Activated CD4-positive, alpha-beta T cell treated with anti-CD3 and anti-CD28 coated beads for 48 hours (primary cell): ENCODE measurements at places on chromosomes 12 and 14.

DNA sequence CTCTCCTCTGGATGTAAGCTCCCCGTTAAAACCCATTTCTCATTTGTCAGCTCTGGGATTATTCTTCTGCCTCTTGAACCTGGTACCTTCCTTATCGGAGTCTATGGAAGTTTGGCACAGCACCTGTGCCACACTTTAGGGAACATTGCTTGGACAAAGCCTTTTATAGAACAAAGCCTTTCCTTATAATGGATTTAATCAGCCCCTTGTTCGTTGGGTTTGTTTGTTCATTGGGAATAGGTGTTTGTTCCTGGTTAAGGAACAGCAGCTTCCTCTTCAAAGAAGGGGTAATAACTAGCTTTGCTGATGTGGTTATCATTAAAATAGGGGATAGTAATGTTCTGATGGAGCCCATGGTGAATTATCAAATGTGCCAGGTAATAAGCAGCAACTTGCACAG, 70.4 kb downstream of the NRXN3 start:
- no peak for DNase-seq

GRCh38 chr14:34247605-34248004, 214.4 kb downstream of the SPTSSA start:
- DNase-seq = no peak

GRCh38 chr12:21526721-21527345, 737 bp downstream of the SPX start:
- DNase-seq = no peak

- DNase-seq = no peak
These were observed 18.1 kb downstream of the SUSD6 start for GRCh38 chr14:69629225-69630127.

GRCh38 chr12:94889445-94890210, 113.9 kb downstream of the NDUFA12 start:
- no peak for DNase-seq

- DNase-seq = no peak
These were observed 234.0 kb downstream of the ETNK1 start for GRCh38 chr12:22858849-22859570.

DNA sequence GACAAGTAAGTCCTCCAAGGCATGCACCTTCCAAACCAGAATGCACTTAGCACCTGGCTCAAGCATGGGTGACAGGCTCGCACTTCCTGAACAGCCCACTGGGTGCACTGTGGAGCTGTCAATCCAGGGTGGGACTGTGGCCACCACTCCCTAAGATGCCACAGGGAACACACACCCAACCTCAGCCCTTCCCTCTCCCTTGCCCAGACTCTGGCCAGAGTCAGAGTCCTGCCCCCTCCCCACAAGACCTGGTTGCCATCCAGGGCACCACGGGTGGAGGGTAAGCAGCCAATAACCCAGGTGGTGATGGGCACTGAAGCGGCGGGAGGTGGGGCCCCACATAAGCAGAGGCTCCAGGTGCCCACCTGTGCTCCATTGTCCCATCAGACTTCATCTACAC, 160.6 kb downstream of the MYRFL start:
- DNase-seq = peak; percentile 35

DNA sequence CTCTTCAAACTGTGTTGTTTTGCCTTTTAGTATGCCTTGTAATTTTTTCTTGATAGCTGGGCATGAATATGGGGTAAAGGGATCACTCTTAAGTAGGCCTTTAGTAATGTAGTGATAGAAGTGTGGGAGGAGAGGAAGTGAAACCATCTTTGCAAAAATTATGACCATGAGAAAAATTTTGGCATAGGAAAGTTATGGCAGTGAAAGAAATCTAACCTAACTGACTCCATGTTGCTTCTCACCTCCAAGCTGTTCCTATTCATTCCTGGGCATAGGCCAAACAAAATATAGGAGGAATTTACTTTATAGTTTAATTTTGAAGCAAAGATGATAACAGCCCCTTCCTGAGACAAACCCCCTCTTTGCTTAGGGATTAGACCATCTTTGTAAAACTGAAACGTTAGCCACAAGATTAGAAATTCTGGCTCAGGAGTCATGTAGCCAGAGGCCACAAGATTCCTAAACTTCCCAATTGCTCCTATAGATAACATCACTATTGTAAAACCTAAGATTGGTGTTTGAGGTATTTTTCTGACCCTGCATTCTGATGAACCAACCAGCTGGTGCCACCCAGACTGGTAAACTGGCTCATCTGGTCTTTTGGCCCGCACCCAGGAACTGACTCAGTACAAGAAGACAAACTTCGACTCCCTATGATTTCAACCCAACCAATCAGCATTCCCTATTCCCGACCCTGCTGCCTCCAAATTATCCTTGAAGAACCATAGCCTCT, 45.8 kb downstream of the CRADD start:
- no peak for DNase-seq

GRCh38 chr14:97106166-97106565, 309.0 kb downstream of the VRK1 start:
- no peak for DNase-seq

DNA sequence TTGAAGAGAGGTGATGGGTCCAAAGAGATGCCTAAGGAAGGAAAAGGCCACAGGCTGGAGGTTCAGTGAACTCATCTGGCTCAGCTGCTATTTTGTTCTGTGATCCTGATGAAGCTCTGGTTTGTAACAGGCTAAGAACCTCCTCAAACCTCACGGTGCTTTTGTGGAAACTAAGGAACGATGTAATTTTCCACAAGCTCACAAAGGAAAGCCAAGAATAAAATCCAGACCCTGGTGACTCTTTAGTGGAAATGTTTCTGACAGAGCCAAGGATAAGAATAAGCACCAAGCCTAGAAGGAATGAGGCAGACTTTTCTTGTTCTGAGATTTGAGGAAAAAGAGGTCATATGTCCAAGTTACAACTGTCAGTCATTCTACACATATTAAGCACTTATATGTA, 93.6 kb downstream of the SLC24A4 start:
- no peak for DNase-seq

DNA sequence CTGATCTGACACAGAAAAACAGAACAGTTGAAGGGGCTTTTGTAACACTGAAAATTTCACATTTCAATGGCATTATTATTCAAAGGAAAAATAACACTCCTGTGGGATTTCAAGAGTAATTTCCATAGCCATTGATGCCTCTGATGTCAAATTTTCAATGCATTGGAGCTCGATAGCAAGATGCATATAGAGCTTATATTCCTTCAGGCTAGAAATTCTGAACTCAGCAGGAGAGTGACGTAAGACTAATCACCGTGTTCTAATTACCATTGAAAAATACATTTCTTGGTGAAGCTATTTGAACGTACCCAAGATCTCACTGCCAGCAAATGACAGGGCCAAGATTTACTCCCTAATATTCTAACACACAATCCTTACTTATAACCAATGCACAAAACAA, 854.1 kb upstream of the TMEM132C start:
- no peak for DNase-seq

- no peak for DNase-seq
These were observed 232.0 kb upstream of the PLXNC1 start for GRCh38 chr12:93916402-93916801.

DNA sequence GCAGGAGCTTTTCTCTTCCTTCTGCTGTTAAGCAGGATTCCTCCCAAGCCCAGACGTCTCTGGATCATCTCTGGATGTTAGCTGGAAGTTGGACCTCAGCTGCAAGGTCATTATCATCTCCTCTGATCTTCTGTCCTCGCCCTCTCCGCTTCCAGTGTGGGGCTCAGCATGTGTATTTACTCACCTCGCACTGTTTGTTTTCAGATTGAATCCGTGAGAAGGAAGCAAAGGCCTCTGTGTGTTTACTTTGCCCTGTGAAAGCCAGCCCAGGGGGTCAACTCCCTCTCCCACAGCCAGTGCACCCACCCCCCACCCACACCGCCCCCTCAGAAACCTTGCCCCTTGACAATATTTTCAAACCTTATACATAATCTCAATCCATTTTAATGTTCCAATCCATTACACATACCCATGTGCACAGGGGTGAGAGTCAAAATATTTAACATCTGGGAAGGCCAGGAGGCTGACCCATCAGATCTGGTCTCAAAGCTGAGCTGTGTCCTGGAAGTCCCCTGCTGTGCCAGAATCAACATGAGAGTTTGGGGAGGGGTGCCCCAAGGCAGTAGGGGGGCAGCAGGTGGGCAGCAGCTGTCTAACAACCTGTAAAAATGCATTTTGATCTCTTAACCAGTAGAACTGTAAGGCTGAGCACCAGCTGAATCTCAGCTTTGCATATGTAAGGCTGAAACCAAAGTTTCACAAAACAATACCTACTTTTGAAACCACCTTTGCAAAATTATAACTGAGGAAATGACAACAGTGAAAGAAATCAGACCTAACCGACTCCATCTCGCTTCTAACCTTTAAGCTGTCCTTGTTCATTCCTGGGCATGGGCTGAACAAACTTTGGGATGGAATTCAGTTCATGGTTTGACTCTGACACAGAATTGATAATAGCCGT, 157.9 kb downstream of the ZNF664 start:
- no peak for DNase-seq

GRCh38 chr12:112908548-112908947, 1.8 kb downstream of the OAS1 start:
- peak; percentile 33 for DNase-seq

DNA sequence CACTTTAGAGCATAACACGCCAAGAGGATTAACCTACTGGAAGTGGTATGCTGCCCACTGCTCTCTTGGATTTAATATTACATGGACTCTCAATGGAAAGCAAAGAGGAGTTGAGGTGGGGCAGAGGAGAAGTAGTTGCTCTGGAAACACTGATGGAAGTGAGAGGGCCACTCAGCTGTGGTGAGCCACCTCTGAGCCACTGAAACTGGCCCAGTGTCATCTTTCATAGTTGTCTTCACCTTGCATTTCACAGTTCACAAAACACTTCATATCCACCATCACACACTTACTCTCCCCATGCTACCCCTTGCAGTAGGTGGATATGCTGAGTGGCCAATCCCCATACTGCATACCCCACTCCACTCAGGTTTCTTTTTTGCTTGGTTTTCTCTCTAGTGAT, 12.2 kb upstream of the PCED1B start:
- DNase-seq = peak; percentile 46

DNA sequence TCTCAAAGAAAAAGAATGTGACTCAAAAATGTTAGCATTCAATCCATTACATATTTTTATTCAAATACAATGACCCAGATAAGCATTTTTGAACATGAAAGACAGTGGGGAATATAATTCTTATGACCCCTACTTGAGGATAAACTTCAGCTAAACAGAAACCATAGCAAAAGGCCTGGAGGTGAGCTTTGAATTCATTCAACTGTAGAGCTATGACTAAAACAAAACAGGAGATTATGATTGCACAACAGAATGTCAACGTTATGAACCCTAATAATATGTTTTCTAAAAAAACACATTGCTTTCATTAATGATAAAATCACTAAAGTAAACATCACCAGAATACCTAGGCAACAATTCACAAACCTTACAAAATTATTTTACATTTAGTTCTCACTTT, 27.8 kb downstream of the EFCAB11 start:
- no peak for DNase-seq

DNA sequence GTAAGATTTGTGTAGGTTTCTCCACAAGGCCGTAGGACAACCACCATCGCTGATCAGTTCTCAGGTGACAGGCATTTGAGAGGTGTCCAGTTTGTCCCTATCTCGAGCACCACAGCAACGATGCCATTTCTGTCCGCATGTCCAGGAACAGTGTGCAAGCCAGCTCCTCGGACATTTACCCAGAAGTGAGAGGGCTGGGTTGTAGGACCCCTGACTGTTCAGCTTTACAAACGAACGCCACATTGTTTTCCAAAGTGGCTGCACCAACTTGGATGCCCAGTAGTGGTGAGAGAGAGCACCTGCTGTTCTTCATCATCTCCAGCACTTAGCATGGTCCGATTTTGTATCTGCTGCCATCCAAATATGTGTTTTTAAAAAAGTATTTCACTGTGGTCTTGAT, 38.6 kb downstream of the CYP46A1 start:
- DNase-seq = no peak

DNA sequence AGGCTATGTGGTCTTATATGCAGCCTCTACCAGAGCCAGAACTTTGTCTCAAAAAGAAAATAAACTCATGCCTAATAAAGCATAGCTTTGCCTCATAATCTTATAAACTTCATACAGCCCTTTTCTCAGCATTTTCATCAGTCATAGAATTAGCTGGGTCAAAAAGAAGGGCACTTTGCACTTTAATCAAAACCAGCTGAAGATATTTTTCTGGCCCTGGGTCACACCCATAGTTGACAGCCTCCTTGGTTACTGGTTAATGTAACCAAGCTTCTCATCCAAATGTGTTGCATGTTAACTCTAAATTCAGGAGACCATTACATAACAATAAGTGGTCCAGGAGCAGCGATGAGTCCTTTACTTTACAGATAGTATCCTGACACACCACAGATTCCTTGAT, 558.2 kb downstream of the FLRT2 start:
- no peak for DNase-seq

DNA sequence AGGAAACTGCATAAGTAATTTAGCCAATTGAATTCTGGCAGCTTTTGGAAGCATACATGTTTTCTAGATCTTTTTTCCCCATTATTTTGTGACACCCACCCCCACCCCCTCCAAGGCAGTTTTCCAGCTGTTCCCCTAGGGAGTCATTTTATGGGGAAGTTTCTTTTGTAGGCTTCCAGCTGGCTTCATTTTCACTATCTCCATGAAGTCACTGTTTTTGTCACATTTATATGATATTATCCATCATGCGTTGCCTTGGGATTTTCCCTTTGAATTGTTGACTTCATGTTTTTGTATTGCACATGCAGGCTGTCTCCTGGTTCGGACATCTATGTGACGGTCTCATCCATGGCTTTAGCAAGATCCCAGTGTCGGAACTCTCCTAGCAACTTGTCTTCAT, 233.6 kb upstream of the RGS6 start:
- DNase-seq = no peak

DNA sequence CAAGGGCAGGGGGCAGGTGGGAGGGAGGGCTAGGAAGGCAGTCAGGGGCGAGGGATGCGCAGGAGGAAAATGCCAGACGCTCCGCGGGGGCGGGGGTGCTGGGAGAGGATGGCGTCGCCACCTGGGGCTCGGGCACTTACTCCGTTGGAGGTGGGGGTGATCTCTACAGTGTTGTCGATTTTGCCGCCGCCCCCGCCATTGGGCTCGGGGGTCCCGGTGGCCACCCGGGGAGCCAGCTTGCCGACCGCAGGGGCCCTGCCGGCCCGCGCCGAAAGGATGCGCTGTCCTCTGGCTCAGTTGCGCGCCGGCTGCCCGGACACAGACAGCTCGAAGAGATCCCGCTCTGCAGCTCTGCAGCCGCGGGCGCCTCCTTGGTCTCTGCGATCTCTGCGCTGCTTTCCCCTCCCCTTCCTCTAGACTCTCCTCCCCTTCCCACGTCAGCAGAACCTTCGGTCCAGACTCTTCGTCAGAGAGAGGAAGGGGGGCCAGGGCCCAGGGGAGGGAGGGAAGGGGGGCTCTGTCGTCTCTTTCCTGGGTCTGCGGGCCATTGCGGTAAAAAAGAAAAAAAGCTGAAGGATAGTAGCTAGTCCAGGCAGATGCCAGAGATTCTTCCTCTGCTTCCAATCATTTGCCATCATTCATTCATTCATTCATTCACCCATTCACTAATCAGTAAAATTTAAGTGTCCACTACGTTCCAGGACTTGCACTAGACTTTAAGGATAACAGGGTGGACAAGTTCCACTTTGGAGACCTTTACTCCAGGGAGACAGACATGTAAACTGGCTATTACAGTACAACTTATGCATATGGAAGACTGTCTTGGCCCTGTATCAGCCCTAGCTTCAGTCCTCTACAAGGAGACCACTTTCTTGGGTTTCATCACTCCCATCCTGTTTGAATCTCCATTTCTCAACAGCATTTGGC, at the start of gene SLC22A17:
TSS of gene SLC22A17 (minus strand) at position 382 of the 927 bp plus-strand sequence.
- peak; percentile 67 for DNase-seq

- DNase-seq = no peak
These were observed 6.5 kb upstream of the NRL start for GRCh38 chr14:24121210-24121609.

- DNase-seq = no peak
These were observed 11.6 kb upstream of the KCNJ8 start for GRCh38 chr12:21786041-21786531.
